Effector memory CD8-positive, alpha-beta T cell (primary cell): ENCODE measurements at places on chromosomes 11 and 22.

- DNase-seq, result no peak
Observed at GRCh38 chr22:49783036-49783746, 44.5 kb downstream of the BRD1 start.

DNA sequence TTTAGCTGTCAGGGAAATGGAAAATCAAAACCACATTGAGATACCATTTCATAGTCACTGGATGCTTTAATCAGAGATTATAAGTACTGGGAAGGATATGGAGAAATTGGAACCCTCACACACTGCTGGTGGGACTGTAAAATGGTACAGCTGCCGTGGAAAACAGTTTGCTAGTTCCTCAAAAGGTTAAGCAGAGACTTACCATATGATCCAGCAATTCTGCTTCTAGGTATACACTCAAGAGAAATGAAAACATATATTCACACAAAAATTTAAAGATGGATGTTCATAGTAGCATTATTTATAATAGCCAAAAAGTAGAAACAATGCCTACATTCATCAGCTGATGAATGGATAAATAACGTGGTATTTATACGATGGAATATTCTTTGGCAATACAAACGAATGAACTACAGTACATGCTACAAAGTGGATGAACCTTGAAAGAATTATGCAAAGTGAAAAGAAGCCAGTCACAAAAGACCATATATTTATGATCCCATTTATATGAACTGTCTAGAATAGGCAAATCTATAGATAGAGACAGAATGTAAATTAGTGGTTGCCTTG is 23.0 kb downstream of the RNF121 start:
- no peak for DNase-seq

DNA sequence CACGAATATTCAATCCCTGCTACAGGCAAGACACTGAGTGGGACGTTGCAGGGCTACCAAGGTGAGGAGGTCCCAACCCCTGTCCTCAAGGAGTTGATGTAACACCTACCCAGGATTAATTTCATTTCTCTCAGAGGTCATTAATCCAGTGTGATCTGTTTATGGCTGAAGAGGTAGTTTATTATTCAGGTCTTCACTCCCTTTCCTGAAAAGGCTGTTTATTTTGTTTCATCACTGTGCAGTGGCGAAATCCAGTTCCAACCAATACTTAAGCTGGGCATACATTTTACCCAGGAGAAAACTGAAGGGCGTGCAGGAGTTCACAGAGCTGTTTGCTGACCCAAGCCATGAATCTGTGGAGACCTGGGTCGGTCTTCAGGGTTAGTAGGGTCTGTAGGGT is 2.7 kb upstream of the PTPRJ start:
- DNase-seq, result no peak

- DNase-seq, result no peak
Observed at GRCh38 chr22:45997077-45997776, 20.3 kb upstream of the WNT7B start.

GRCh38 chr22:31350410-31350863 is 4.3 kb upstream of the PATZ1 start:
- DNase-seq, result no peak

DNA sequence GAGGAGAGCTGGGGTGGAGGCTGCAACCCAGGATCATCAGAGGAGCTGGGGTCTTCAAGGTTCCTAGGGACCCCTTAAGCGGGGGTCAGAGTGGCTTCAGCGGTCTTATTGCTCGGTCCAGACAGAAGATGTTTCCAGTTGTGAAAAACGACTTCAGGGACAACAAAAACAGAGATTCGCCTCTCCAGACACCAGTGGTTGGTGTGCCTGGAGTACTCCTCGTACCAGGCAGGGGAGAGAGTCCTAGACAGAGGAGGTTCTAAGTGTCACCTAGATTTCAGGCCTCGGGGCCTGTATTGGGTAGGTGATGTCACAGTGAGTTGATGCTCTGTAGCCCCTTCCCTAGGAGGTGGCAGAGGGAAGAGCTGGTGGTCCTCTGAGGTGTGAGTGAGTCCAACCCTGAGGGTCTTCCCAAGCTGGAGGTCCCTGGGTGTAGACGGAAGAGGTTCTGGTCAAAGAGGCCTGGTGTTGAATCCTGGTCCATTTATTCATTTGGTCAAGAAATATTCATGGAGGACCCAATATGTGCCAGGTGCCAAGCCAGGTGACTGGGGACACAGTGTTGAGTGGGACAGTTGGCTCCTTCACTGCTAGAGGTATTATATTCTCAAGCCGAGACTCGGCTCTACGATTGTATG is 4.4 kb upstream of the IGLL5 start:
- no peak for DNase-seq

DNA sequence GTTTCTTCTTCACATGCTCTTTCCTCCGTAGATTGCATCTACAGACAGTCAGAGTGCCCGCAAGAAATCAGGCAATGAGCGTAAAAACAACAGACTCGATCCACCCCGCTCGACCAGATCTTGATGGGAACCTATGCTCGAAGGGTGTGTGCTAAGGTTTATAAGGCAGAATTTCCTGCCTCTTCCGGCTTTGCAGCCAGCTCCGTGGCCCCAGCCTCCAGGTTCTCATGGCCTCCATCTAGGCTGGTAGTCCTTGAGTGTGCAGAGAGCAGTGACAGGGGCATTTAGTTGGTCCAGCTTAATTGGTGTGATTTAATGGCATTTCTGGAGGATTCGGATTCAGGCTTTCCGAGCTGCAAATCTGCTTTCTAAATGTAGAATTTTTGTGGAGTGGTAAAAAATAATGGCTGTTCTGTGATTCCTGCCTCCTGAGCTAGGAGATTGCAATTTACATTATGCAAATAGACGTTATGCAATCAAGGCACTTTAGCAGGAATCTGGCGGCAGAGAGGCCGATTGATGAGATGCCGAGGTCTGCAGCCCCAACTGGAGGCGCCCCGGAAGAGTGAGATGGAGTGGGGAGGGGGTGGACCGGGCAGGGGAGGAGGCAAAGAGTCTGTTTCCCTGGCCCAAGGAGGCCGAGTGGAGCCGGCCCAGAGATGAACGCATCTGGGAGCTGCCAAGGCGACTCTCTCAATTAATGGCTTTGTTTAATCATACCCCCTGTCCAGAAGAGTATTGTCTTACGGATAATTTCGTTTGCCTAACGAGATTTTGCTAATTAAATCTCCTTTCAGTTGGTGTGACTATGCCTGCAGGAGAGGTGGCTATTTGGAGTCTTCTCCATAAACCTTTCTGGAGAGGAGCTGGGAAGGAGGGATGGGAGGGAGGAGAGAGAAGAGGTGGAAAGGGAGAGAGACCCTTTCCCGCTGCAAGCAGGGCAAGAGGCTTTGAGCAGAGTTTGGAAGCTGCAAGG is 75.3 kb downstream of the PKNOX2 start:
- DNase-seq, result no peak

GRCh38 chr22:46846150-46846831 is 83.8 kb downstream of the TBC1D22A start:
- DNase-seq, result no peak

DNA sequence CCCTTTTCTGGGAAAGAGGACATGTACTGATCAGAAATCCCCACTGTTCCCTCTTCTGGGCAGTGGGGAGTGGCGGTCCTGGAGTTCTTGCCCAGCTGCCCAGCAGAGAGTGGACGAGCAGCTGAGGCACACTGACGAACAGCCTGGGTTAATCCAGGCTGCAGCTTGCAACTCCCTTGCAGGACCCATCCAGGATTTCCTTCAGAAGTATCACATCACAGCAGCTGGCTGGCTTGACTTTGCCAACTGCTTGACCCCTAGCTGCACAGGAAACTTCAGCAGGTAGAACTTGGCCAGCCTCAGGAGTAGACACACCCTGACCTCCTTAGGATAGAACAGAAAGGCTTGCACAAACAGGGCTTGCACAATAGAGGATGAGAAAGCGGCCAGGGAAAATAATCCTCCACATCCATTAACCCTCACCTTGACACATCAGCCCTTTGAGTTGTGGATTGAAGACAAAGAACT is 27.9 kb upstream of the FZD4 start:
- no peak for DNase-seq
